NT2/D1 (cell line): ENCODE measurements at places on chromosomes 2 and 18.
A peak's percentile ranks its signal among the peaks of the same experiment; 100 is the strongest.

GRCh38 chr2:48450256-48450655 is 79.7 kb upstream of the STON1 start:
- DNase-seq, result no peak

- no peak for DNase-seq
Observed at GRCh38 chr2:103781313-103781712, 1019.5 kb downstream of the TMEM182 start.

- peak; percentile 68 for DNase-seq
Observed at GRCh38 chr2:69565431-69565839, 78.1 kb downstream of the AAK1 start.

GRCh38 chr2:9248363-9248762 is 41.8 kb downstream of the ASAP2 start:
- DNase-seq, result no peak

GRCh38 chr2:40213071-40213470 is 238.8 kb downstream of the SLC8A1 start:
- no peak for DNase-seq

- no peak for DNase-seq
Observed at GRCh38 chr2:126644630-126645191, 11.2 kb upstream of the GYPC start.

DNA sequence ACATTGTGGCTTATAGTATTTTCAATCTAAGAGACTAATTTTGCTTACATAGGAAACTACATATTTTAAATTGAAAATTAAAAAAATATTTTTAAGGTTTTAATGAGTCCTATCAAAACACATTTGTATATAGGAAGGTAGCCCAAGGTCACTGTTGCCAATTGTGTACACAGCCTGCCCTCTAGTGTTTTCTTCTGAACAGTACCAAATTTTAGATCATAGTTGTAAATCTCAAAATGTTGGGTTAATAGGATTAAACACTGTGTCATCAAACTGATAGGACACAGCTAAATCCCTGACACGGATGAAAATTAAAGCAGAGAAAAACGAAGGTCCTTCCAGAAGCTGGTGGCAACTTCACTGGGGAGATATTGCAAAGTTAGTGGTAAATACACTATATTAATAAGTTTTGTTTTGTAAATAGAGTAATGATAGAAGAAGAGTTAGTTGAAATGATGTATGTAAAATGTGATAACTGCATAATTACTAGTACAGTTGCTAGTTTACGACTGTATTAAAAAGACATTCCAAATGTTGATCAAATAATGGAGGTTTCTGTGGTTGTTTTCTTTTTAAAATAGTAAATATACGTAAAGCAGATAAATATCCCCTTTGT is 19.7 kb downstream of the CLUL1 start:
- no peak for DNase-seq

DNA sequence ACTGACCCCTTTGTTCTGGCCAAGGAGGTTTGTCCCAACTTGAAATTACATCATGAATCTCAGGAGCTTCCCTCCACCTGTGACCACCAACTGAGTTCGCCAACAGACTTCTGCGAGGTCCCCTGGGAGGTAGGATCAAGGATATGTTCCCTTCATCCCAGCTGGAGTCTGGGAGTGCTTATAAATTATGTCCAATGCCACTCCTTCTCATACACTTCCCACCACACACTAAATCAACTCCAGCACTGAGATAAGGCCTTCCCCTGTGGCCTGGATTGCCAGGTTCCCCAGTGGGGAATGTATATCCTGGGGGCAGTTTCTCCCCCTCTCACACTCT is 99.2 kb downstream of the RND3 start:
- DNase-seq, result no peak

DNA sequence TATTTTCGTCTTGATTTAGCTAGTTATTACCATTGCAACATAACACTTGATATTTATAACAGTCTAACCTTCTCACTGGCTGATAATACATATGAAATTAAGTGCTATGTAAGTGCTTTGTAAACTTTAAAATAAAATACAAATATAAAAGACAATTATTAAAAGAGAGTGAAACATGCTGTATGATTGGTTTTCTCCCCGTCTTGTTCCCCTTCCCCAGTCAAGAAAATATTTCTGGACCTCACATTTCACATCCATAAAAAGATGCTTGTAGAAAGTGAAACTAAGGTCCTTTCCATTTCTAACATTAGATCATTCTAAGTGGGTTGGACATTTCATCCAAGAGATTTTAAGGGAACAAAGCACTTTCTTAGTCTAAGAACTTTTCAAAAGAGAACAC is 310.2 kb upstream of the LRATD1 start:
- no peak for DNase-seq

DNA sequence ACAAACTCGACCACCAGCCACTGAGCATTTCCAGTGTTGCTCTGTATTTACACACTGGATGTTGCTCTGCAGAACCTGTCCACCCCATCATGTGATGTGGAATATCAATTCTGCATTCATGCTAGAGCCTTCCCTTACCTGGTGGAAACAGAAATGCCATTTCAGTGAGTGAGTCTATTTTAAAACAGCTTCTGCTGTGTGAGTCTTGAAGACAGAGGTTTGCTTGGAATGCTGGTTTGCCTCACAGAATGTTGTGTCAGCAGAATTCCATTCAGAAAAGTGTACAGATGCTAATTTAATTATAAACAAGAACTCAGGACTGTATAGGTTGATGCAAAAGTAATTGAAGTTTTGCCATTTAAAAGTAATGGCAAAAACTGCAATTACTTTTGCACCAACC is 118.3 kb downstream of the MAP3K20 start:
- no peak for DNase-seq

DNA sequence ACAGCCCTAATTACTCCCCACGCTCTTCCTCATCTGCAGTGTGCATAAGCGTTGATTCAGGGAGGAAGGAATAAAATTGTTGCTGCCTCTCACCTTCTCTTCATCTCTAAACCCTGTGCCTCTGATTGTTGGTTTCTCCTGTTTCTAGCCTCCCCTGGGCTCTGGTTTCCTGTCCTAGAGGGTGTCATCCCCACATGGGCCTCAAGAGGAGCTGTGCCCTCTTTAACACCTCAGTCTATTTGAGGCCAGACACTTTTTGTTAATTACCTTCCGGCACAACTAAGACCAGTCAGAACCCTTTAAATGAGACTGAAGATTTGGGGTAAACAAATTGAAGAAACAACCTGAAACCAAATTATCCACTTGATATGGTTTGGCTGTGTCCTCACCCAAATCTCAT is 9.7 kb downstream of the CTAGE1 start:
- no peak for DNase-seq

GRCh38 chr2:235576337-235576910 is 82.6 kb downstream of the AGAP1 start:
- DNase-seq, result no peak

DNA sequence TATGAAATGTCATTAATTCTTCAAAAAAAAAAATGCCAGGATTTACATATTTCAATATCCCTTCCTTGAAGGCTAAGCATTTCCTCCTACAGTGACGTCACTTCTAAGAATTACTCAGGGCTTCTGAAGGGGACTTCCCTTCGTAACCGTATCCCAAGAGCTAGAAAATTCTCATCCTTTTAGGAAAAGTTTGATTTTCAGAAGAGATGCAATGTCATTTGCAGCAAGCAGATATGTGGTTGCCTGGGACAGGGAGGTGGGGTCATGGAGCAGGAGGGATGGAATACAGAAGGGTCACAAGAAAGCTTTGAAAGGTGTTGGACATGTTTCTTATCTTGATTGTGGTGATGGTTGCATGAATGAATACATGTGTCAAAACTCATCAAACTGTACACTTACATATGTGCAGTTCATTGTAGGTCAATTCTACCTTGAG is 97.0 kb upstream of the ATL2 start:
- DNase-seq, result no peak

GRCh38 chr2:216777637-216778273 is 82.1 kb downstream of the TNP1 start:
- DNase-seq, result peak; percentile 79

GRCh38 chr2:159516241-159516758 is 100.0 kb downstream of the BAZ2B start:
- DNase-seq, result no peak

DNA sequence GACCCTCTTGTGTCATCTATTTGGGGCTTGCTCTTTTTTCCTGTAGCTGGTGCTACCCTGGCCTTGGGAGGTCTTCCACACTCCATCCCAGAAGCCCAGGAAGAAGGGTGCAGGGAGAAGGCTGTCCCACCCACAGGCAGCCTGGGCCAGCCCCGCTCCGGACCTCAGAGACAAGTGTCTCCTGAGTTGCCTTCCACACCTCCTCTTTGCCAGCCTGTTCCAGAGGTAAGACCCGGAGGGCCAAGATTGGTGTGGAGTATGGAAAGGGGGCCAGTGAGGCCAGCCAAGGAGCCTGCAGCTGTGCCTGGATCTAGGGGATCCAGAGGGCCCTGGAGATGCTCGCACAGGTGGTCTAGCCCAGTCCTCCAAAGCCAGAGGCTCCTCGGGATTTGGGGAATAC is 40.5 kb downstream of the ST8SIA5 start:
- no peak for DNase-seq

DNA sequence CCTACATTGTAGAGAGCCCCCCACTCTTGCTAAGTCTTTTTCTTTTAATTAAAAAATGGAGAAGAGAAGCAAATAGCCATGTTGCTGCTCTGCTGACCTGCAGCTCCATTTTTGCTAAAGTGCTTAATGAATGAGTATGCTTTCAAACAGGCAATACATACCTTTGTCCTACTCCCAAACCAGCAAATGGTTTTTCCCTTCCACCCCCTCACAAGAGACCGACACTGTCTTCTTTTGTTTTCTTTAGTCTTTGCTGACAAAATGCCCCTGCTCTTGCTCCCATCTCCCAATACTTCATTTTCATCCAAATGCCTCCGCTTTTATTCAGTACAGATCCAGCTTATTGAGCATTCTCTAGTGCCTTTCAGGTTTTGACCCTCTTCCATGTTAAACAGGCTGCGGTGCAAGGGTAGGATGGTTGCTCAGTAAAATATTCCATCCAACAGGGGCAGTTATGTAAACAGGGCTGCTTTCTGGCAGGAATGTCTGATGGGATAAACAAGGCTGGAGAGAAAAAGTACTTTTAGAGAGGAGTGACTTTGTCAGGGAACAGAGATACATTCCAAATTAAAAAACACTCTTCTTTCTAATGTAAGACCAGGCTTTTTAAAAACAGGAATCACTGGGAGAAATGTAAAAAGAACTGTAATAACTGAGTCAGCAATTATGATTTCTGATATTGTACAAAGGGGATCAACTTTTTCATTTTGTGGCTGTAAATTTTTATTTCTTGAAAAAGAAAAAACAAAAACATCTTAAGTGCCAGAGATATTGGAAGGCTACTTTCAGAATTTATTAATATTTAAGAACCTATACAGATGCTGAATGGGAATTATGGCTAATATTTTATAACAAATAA is 136.8 kb downstream of the MEP1B start:
- no peak for DNase-seq

- DNase-seq, result no peak
Observed at GRCh38 chr2:31666878-31667277, 86.1 kb upstream of the SRD5A2 start.

DNA sequence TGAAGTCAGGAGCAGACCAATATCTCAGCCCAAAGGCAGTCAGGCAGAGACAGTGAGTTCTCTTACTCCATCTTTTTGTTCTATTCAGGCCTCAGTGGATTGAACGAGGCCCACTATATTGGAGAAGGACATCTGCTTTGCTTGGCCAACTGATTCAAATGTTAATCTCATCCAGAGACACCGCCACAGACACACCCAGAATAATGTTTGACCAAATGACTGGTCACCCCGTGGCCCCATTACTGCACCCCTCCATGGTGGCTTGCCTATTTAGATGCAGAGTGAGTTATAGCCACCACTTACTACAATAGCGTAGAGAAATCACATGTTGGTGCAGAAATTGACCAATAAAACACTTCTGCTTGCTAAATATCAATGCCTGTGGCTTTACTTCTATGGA is 88.1 kb downstream of the HRH4 start:
- DNase-seq, result no peak

GRCh38 chr2:147663962-147664361 is 180.9 kb upstream of the ACVR2A start:
- DNase-seq, result no peak
